ENCODE measurements at places on chromosomes 6 and 20. TPM values are rescaled to one million over a fixed set of nuclear protein-coding genes. Genes with fewer than 3 reads are reported as not detected.

The GSTA4 gene
- 4.8 TPM for total RNA-seq

The SLC17A2 gene
- not detected for total RNA-seq

The LY6G6C gene
- not detected for total RNA-seq

The EYA4 gene
- not detected for total RNA-seq

The C4B gene
- total RNA-seq: 4.2 TPM

The C6orf15 gene
- total RNA-seq: not detected

The CRISP2 gene
- not detected for total RNA-seq

The PPP1R3D gene
- total RNA-seq: 7.3 TPM

The MMP24 gene
- 0.12 TPM for total RNA-seq

The GHRH gene
- total RNA-seq: not detected

The FARS2 gene
- 20.1 TPM for total RNA-seq

The PCIF1 gene
- 42.8 TPM for total RNA-seq

The RFX6 gene
- total RNA-seq: not detected

The C6orf58 gene
- not detected for total RNA-seq

The LHFPL5 gene
- not detected for total RNA-seq

The NR2E1 gene
- not detected for total RNA-seq

The PRL gene
- total RNA-seq: not detected

The MAFB gene
- 0.12 TPM for total RNA-seq

The CRISP3 gene
- total RNA-seq: not detected

The CAGE1 gene
- not detected for total RNA-seq

The KCNB1 gene
- 0.12 TPM for total RNA-seq

The TGM2 gene
- total RNA-seq: 1.6 TPM

The SLC35F1 gene
- total RNA-seq: not detected

The CCM2L gene
- total RNA-seq: not detected

The TFAP2C gene
- total RNA-seq: not detected

The IL17F gene
- 1.5 TPM for total RNA-seq

The OR5V1 gene
- total RNA-seq: not detected

The IL22RA2 gene
- 0.59 TPM for total RNA-seq

The ETV7 gene
- total RNA-seq: 10.0 TPM

The CHD6 gene
- total RNA-seq: 45.4 TPM

The STMN3 gene
- total RNA-seq: 14.3 TPM

The TRIM31 gene
- not detected for total RNA-seq

The MCCD1 gene
- total RNA-seq: not detected

The SLC24A3 gene
- total RNA-seq: not detected

The TRIM15 gene
- 0.76 TPM for total RNA-seq

The OR2J3 gene
- not detected for total RNA-seq

All from T-helper 1 cell treated with Interleukin-12 subunit alpha and Interleukin-12 subunit beta and Interleukin-4 antibody, amounts not matched to agents 30 ng/mL and 1 ng/mL, for 36 hours (primary cell).